NCI-H345 (cell line): ENCODE measurements at places on chromosomes 11 and 22.

DNA sequence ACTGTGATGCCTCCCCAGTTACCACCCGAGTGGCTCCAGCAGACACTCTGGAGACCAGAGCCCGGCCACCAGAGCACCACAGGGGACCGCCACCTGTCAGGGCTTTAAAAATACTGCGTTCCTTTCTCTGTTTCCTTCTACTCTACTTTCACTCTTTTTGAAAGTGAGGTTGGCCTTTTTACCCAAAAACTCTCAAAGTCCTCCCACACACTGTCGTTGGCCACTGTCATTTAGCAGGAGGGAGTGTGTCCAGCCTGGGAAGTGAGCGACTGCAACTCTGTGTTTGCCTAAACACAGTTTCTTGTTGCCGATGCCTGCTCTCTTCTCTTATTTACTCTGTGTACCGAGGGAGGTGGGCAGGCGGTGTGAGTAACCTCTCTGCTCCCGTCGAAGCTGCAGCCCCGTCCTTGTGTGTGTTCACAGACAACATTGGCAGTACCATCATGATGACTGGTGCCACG, 90.8 kb upstream of the CLDN5 start:
- DNase-seq, result no peak

- peak; percentile 5 for DNase-seq
Measured at GRCh38 chr11:103978616-103979595, 57.5 kb upstream of the DDI1 start.

DNA sequence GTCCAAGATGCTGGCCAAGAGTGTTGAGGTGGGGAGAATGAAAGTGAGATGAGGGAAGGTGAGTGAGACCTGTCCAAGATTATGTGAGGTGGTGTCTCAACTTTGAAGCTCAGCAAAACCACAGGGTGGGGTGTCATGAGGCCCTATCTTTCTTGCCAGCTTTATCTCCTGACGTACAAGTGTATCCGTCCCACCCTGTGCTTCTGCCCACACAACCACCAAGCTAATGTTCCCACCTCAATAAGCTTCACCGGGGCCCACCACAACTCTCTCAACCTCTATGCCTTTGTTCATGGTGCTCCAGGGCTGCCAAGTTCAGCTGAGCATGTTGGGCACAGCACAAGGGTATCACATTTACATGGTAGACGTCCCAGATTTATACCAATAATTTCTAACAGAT, 7.1 kb upstream of the TPST2 start:
- DNase-seq, result no peak

DNA sequence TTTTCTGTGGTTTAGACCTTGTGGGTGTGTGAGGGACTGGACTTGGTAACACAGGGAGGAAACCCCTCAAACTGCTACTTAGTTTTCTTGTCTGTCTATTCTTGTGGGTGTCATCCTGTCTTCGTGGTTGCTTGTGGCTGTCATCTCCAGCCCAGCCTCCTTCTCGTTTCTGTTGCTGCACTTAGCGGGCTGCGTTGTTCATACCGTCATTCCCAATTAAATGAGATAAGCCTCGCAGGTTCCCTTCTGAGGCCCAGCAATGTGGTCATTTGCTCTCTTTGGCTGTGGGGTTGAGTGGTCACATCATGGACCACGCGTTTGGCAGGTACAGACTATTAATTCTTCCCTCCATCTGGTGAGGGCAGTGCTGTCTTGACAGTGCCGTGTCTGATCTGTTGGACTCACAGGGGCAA, 18.8 kb downstream of the PANX1 start:
- no peak for DNase-seq

GRCh38 chr11:126598344-126599216, 243.1 kb downstream of the ST3GAL4 start:
- DNase-seq, result no peak

DNA sequence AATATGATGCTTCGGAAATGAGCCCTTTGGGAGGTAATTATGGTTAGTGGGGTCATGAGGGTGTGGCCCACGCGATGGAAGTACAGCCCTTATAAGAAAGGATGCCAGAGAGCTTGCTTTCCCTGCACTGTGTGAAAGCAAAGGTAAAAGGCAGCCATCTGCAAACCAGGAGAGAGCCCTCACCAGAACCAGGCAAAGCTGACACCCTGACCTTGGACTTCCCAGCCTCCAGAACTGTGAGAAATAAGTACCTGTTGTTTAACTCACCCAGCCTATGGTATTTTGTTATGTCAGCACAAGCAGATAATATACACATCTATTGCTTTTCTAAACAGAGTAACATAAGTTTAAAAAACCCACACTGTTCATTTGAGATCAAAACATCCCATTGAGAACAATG, 50.7 kb downstream of the SYN3 start:
- no peak for DNase-seq

GRCh38 chr11:94968334-94968958, 4.9 kb downstream of the CWC15 start:
- peak; percentile 3 for DNase-seq

DNA sequence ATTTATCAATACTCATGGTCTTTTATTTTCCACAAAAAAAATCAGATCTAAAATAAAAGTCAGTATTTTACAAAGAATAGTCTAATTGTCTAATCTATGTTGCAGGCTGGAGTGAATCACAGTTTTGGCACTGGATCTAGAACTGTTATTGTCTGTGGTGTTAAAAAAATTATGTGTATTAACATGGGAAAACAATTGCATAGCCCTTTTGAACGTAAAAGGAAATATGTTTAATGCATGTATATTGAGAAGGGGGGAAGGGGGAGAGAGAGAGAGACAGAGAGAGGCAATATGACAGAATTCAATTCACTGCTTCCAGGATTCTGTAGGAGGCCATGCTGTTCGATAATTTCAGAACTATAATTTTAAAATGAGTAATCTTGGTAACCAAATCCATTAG, 324.9 kb upstream of the CCDC90B start:
- DNase-seq, result no peak
